ENCODE measurements at places on chromosomes 2 and 18. TPM values are rescaled to one million over a fixed set of nuclear protein-coding genes. Genes with fewer than 3 reads are reported as not detected.

DNA sequence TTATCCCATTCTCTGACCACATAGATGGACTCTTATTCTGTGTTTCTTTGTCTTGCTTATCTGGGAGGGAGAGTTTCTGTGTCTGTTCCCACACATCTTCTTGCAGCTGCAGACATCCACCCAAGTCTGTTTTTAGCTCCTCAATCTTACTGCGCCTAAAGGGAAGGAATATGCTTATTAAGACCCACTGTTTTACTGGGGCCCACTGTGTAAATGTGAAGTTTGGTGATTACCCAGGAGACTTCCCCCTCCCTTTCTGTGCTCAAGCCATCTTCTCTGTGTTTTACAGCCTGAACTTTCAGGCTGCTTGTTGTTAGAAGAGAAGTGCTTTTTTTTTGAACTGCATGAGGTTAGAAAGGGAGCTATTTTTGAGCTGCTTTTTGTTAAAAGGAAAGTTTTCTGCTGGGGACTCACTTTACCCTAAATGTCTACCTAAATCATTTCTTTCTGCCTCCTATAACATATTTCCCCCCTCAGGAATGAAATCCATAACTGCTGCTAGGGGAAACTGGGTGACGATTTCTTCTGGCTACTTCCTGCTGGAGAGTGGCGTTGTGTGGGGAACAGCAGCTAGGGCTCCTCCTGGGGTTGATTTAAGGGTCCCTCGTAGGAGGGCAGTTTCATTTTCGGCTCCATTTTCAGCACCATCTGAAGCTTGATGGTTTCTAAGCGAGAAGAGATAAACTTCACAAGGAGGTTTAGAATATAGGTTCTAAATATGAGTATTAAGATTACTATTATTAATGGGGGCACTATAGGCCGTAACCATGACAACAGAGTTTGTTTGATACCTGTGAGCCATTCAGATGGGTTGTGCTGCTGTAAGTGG, 39.5 kb upstream of the GMCL1 start:
- DNase-seq: no peak

GRCh38 chr2:64295326-64296139, 151.3 kb upstream of the PELI1 start:
- no peak for DNase-seq

DNA sequence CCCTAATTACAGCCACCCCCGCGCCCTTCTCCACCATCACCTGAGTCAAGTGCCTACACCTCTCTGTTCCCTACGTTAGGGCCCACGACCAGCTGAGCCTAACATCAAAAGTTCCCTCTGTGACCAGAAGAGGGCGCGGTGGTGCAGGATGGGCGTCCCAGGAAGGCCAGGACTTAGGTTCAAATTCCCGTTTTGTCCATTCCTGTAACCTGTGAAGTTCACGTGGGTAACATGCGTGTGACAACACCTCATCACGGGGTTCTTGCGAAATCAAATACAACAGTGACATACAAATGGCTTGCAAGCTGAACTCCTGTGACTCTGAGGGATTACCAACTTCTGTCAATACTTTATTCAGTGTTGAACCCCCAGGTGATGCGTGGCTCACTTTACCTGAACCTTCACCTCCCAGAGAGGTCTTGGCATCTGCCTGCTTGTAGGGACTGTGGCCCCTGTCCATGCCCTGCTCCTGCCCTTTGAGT, 207.9 kb downstream of the ARL4C start:
- peak; percentile 17 for DNase-seq

DNA sequence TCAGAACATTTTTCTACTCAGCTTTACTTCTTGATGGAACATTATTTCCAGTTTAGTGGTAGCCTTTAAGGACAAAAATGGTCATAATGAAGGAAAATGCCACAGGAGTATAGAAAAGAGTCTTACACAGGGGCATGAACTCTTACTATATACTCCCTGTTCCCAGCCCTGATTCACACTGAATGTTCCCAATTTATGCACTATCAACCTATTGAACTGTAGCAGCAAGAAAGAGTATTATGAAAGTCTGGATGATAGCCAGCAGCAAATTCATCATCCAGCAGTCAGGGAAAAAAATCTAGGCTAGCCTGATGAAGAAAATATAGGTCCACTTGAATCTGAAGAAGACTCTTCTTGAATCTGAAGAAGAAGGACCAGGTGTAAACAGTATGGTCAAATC, 1170.3 kb upstream of the CHAC2 start:
- no peak for DNase-seq

DNA sequence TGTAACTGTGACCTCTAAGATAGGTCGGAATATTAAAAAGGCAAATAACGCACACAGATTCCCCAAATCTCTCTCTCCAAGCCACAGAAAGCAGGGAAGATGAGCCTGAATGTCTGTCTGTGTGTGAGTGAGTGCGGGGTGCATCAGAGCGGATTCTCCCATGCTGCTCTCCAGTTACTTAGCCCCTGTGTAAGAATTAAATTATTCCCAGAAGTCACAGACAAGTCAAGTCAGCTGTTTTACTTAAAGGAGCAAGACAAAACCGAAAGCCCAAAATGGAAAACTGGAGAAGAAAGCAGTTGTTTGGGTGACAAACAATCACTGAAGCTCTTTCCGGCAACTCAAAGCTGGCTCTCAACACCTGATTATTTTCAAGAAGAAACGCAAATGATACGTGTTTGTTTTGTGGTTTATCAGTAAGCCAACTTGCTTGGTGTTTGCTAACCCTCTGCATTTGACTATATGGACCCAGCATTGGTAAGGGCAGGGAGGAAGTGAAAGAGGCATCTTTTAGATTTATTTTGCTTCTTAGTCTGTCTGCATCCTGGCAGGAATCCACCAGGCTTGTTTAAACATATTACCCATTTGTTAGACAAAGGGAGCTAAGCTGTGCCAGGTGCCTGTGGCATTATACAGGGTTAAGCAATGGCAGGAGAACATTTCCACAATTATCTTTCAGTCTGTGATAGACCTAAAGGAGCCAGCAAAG, 121.5 kb upstream of the CREB1 start:
- DNase-seq: no peak

DNA sequence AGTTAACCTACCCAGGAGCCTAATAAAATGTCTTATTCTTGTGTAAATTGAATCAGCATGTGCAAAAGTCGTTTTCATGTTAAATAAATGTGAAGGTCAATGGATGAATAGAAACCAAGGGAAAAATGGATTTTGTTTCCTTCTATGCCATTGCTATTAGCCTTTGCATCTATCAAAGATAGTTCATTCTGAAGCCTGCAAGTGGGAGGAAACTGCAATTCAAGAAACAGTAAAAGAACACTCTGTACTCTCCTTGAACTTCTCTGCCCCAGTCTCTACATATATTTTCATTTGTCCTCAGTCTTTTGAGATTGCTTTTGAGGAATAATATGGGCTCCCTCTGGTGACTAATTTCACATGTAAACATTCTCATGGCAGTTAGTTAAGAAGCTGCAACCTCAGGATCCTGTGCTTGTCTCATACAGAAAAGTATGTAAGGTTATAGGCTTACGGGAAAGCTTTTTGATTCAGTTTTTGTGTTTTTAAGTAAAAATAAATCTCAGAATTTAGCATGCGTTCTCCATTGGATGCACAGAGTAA, 1590.0 kb upstream of the LRRTM1 start:
- no peak for DNase-seq

GRCh38 chr2:173205375-173205774, 129.7 kb downstream of the MAP3K20 start:
- DNase-seq: peak; percentile 63

GRCh38 chr2:24359129-24360049, 947 bp downstream of the ITSN2 start:
- DNase-seq: no peak

DNA sequence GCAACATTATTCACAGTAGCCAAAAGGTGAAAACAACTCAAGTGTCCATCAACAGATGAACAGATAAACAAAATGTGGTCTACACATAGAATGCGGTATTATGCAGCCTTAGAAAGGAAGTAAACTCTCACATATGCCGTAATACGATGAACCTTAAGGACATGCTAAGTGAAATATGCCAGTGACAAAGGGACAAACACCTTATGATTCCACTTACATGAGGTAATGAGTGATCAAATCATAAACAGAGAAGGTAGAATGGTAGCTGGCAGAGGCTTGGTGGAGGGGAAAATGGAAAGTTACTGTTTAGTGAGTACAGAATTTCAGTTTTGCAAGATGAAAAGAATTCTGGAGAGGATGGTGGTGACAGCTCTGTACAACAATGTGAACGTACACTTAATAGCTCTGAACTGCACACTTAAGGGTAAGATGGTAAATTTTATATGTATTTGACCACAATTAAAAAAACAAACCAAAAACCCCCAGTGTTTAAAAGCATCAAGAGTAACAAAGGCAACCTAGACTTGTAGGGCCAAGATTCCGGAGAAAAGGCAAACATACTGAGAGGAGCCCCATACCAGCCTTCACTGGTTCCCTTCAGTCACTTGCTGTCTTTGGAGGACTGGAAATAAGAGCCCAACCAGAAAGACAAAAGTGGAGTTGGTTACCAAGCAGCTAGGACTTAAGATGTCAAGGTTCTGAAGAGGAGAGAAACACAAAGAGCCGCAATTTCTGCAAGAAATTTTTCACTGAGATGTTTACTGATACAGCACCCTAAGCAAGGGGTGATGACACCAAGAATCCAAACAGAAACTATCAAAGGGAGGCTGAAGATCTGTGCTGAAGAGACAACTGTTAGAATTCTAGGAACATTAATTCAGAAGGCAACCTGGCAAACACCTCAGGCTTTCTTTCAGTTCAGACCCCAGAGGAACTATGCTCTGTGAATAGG, 61.3 kb downstream of the CUL3 start:
- no peak for DNase-seq

DNA sequence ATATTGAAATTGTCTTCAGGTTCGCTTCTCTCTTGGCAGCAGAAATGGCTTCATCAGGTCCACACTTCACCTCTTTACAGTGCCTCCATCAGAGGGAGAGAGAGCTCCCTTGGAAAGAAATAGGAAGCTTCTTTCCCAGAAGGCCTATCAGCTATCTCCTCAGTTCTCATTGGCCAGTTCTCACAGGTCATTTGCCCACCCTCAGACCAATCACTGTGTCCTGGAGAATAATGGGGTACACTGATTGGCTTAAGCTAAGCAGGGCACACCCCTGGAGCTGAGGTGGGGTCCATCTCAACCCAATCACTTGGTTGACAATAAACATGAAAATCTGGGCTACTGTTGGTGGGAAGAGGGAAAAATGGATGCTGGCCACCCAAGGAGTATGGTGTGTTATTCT, 5.2 kb downstream of the GNLY start:
- no peak for DNase-seq

- no peak for DNase-seq
These were observed 158.4 kb downstream of the MAP2 start for GRCh38 chr2:209582281-209582680.

- no peak for DNase-seq
These were observed 48.8 kb downstream of the ADD2 start for GRCh38 chr2:70719231-70719630.

GRCh38 chr2:39479053-39479670, 42.1 kb upstream of the MAP4K3 start:
- no peak for DNase-seq

- DNase-seq: no peak
These were observed 263.5 kb upstream of the PXDN start for GRCh38 chr2:2007551-2008501.

GRCh38 chr2:240291337-240292034, 144.0 kb upstream of the GPC1 start:
- DNase-seq: no peak

DNA sequence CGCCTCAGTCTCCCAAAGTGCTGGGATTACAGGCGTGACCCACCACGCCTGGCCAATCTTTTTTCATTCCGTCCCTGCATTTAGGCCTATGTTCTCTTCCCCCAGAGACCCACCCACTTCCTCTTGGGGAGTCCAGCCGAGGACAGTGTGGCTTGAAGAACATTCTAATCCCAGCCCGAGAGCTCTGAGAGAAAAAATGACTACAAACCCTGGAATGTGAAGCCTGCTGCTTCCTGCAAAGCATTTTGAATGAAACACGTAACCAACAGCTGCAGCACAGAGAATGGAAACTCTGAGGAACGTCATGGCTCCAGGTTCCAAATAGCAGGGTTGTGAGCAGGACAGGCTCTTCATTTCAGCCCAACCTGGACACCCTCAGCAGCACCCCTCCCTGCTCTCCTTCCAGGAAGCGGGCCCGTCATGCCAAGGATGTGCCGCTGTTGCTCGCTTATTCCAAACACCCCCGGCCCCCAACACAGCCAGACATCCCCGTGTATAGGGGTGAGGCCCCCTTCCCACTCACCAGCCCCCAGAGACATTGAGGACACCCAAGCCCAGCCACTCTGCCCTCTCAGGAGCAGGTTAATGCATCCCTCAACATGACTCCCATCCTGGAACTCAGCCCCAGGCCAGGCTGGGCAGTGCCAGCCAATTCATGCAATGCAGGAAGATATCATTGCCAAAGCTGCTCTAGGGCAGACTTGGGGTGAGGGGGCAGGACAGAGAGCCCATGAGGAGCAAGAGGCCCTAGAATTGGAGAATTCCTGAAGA, 139.8 kb downstream of the ZFP36L2 start:
- DNase-seq: peak; percentile 74

- DNase-seq: no peak
These were observed 168.7 kb downstream of the KCNS3 start for GRCh38 chr2:18047213-18047611.

The NOSTRIN gene
- 5.3 TPM for total RNA-seq

The RND3 gene
- 27.9 TPM for total RNA-seq

The KIAA2012 gene
- not detected for total RNA-seq

The MAT2A gene
- 475 TPM for total RNA-seq

The SCN2A gene
- not detected for total RNA-seq

The KIF3C gene
- 18.8 TPM for total RNA-seq

The TPO gene
- 8.1 TPM for total RNA-seq

The NEU4 gene
- 22.0 TPM for total RNA-seq

The ECEL1 gene
- 2.8 TPM for total RNA-seq

The WDSUB1 gene
- 11.2 TPM for total RNA-seq

The HOXD9 gene
- 1.4 TPM for total RNA-seq

The SF3B6 gene
- 39.7 TPM for total RNA-seq

The IHH gene
- total RNA-seq: not detected

The IL37 gene
- total RNA-seq: not detected

Measured in thoracic aorta (tissue), 2 donors.